Daoy (cell line): ENCODE measurements at places on chromosomes 11 and 22. TPM values are rescaled to one million over a fixed set of nuclear protein-coding genes. Genes with fewer than 3 reads are reported as not detected.

DNA sequence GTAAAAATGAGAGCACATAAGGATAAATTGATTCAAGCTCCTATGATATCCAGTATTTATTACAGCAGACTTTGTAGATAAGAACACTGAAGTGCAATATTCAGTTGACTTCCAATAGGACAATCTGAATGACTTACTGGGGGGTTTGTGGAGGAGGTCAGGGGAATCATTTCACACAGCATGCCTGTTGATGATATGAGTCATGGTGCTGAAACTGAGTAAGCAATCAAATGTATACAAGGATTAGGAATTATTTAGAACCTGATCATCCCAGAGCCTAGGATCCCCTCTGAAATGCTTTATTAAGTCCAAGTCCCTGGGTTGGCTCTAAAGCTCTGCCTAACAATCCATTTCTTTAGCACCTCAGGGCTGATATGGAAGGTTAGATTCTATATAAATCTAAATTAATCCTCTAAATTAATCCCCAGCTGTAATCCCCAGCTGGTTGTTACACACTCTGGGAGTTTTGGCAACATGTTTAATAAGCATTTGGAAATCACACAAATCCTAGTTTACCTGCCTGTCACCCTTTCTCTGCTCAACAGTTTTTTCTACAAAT lies 326.4 kb downstream of the GUCY1A2 start:
- peak; percentile 11 for DNase-seq

DNA sequence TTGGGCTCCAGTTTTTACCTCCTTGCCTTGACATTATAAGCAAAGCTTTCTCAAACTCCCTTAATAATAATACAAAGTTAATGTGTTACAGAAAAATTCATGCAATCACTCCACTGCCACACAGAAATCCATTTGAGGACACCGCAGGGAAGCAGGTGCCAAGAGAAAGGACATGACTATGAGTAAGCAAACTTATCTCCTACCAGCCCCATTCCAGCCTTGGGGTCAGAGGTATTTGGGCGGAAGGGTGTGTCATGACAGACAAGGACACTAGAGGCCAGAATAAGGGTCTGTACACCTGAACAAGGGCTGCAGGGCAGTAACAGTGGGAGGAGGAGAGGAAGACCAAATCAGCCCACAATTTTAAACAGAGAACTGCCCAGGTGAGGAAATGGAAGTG lies 5.9 kb downstream of the GNG3 start:
- no peak for DNase-seq

Gene KDM4E
- not detected in 2 replicates for total RNA-seq

Gene CRYBB2
- total RNA-seq: not detected in 2 replicates

Gene MCAT
- 20.2 and 30.6 TPM in 2 replicates for total RNA-seq

DNA sequence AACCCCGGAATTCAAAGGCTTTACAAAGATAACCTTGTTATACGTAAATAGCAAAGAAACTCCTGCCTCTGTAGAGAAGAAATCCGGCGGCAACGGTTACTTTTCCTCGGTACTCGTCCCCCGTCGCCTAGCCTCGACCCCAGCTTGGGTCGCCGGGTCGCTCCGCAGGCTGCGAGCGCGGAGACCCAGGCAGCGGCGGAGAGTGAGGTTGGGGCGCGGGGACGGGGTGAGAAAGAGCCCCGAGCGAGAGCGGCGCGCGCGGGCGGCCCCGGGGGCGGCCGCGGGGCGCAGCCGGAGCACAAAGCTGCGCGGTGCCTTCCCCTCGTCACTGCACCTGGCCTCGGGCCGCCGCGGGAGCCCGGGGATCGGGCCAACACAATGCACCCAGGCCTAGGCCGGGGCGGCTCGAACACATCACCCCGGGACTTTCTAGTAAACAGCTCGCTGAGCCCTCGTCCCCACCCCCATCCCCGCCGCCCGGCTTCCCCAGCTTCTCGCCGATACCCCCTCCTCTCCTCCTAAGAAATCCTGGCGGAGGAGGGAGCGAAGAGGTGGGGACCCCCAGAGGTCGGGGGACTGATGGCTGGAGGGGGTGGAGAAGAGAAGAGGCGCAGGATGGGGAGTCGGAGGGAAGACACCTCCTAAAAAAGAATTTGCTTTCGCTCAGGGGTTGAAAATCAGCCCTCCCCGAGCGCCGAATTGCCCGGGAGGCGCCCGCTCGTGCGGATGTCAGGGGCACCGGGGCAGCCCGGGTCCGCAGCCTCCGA lies 845 bp downstream of the MPPED2 start:
- peak; percentile 27 for DNase-seq

- peak; percentile 87 for DNase-seq
These were observed 344.7 kb downstream of the MN1 start for GRCh38 chr22:27456696-27457503.

DNA sequence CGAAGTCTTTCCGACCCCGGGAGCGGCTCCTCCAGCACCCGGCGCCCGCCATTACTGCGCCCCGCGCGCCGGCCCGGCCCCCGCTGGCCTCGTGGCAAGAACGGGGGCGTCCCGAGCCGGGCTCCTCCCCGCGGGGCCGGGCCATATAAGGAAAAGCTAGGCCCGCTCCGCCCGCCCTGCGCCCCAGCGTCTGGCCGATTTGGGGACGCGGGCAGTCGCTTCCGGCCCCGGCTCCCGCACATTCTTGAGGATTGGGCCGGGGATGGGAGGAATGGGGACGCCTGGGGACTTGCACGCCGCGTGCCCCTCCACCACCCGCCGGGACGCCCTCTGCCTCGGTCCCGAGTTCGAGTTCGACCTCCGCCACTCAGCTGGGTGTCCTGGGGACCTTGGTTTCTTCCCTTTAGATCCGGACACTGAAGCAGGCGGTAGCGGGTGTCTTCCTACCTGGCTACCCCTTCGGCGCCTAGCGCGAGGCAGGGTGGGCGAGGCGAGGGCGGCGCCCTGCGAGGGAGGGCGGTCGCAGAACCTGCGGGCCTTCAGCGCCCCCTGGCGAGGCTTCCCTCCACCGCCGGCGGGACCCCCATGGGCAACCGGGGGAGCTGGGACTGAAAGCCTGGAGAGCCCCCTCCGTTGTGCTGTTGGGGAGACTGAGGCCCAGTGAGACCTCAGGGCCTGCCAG lies 3.8 kb downstream of the SMTN start:
- DNase-seq: peak; percentile 71

DNA sequence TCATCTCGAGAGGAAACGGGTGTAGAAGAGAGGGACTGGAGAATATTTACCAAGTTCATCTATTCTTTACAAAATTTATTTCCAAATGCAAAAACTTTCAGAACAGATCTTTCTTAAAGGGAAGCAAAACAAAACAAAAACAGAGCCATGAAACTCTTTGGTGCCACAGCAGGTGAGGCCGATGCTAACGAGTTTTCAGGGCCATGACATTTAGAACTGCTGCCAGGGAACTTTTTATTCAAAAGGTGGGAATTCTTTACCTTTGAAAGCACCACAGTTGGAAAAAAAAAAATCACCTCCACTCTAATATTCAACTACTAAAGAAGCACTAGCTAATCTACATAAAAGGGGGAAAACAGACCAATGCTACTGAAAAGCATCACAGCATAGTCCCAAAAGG lies 230.1 kb downstream of the DCDC1 start:
- DNase-seq: no peak

- no peak for DNase-seq
These were observed 43.5 kb downstream of the DRG1 start for GRCh38 chr22:31442768-31443489.

GRCh38 chr22:45763236-45763624 lies 91.6 kb downstream of the ATXN10 start:
- DNase-seq: no peak

DNA sequence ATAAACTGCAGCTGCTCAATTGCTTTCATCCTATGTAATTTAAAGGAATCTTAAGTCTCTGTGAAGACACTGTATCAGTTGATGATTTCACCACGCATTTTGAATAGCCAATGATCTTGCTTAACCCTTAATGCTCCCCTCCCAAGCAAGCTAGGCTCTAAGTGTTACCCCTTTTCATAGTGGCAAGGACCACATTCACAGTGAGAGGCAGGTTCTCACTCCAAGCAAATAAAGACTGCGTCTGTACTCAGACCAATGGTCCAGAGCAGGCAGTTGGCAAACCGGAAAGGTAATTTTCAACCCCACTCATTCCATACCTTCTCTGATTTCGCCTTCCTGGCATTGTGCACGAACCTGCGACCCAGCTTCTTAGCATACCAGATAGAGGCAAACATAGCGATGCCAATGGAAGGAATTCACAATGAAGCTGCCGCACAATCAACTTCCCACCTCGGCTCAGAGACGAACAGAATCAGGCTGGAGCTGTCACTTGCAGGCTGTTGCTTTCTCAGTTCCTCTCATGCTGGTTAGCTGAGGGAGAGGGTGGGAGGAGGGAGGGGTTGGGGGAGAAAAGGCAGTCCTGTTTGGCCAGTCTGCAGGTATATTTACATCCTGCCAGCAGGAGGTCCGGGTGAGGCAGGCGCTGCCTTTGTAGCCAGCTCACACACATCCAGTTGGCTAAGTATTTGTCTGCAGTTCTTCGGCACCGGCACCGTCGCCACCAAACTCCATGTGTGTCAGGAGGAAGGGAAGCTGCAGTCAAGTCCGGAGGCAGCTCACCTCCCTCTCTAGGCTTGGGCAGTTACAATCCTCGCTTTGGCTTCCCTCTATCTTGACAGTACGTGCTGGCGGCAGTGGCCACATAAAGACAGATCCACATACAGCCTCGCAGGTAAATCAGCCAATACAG lies 1151.2 kb upstream of the CCDC90B start:
- peak; percentile 1 for DNase-seq

DNA sequence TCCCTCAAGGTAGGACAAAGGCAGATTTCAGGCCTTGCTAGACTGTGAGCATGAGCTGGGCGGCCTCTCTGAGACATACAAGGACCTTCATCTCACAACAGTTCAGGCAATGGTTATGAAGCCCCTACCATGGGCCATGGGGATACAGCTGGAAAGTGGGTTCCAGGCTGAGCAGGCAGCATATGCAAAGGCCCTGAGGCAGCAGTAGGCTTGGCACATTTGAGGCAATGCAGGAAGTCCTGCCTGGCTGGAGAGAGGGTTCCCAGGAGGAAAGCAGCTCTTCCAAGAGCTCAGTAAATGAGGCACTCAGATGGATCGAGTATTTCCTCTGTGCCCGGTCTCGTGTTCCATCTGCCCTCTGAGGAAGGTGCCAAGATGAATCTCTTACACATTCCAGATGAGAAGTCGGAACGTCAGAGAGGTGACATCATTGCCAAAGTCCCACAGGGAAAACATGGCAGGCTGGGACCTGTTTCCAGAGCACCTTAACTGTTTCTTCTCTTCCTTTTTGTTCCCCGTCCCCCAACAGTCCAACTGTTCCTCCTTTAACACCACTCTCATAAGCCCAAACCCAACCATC lies 388.6 kb downstream of the MN1 start:
- no peak for DNase-seq

Gene OR4C12
- total RNA-seq: not detected in 2 replicates

Gene OR52H1
- total RNA-seq: not detected in 2 replicates

DNA sequence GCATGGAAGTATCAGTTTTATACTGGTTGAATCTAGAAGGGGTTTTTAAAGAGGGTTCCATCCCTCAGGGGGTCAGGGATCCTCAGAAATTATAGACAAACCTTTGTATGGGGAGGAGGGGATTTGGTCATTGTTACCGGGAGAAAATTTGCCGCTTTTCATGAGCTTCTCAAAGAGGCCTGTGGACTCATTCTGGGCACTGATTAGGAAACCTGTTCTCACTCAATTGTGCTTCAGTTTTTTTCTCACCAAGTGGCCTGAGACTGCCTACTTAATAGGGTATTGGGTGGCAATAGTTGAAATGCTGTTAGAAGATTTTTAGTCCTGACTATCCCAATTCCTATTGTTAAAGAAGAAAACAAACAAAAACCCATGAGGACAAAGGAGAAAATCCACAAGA lies 14.0 kb downstream of the MPEG1 start:
- DNase-seq: no peak

DNA sequence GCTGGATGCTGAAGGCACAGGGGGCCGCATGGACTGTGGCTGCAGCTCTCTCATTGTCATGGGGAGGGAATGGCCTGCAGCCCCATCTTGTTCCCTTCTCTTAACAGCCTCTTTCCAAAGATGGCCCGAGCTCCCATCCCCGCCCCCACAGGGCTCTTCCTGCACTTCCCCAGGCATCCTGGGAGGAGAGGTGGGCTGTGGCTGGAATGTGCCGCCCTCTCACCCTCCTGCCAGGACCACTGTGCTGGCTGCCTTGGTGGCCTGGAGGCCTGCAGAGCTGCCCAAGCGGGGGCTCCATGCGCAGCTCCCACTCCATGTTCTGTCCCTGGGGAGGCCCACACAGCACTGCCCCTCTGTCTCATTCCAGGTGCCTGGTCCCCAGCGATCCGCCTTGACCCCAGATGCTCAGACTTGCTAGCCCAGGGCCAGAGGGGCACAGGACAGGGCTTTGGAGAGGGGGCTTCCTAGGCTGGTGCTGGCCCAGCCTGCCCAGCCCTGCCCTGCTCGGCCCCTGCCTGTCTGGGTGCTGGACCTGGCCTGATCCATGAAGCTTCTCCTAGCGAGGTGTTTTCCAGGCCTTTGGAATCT lies 56.6 kb downstream of the RTN4R start:
- no peak for DNase-seq

GRCh38 chr22:47309476-47309875 lies 547.0 kb downstream of the TBC1D22A start:
- DNase-seq: no peak

- no peak for DNase-seq
These were observed 20.7 kb upstream of the CBX7 start for GRCh38 chr22:39173050-39173706.
